ENCODE measurements at places on chromosomes 5 and 9.

GRCh38 chr9:137300567-137301080 lies 1.4 kb downstream of the NRARP start:
- DNase-seq = no peak

DNA sequence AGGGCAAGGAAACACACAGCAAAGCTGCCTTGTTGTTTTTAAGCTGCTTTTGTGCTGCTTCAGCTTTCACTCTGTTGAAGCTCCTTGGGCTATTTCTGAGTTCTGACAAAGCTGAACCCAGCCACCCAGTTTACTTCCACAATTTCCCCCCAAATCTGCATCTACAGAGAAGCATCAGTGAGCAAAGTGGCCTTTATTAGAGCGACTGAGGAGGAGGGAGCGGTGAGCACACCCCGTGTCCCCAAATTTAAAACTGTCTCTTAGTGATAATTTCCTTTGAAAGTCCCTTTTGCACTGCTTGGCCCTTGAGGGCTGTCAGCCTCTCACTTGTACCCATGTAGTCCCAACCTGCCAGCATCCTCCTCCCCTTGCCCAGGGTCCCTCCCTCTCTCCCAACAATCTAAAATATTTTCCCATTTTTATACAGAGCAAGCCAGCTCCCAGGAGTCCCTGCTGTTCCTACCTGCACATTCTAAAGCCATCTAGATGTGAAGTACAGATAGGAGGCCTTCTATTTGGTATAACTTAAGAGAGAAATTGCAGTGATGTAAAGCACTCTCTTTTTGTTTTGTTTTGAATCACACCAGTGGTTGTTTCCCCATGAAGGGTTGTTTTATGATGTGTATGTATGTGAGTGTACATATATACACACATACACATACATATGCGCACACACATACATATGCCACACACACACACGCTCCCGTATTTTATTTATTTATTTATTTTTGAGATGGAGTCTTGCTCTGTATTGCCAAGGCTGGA lies 313.5 kb downstream of the TLE4 start:
- DNase-seq = no peak

DNA sequence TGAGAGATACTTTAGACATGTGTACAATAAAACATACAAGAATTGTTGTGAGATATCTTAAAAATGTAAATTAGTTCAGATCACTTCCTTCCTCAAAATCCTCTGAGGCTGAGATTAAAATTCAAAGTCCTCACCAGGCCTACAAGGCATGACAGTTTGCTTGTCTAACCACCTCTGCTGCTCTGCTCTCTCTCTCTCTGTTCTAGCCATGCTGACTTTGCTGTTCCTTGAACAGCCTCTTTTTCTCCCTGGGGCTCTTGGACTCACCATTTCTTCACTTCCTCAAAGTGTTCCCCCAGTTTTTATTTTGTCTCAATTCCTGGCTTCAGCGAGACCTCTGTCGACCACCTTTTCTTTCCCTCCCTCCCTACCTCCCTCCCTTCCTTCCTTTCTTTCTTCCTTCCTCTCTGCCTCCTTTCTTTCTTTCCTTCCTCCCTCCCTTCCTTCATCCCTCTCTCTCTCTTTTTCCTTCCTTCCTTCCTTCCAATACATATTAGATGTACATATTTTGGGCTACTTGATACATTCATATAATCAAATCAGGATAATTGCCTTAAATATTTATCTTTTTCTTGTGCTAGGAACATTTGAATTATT lies 27.0 kb downstream of the CATSPER3 start:
- DNase-seq = no peak

DNA sequence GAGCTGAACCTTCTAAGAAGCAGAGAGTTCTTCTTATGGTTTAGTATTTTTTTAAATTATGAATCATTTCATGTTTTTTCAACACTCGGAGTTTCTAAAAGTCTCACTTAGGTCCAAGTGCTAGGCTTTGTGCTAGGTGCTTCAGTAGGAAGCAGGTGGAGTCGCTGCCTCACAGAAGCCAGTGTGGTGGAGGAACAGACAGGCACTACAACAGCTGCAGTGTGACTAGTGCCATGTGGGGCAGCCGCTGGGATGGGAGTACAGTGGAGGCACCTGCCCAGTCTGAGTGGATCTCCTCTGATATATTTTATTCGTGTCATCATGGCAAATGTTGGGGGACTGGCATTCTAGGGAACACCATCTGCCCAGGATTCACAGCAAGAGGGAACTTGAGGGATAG lies 15.3 kb downstream of the PCDHGC5 start:
- DNase-seq = no peak

DNA sequence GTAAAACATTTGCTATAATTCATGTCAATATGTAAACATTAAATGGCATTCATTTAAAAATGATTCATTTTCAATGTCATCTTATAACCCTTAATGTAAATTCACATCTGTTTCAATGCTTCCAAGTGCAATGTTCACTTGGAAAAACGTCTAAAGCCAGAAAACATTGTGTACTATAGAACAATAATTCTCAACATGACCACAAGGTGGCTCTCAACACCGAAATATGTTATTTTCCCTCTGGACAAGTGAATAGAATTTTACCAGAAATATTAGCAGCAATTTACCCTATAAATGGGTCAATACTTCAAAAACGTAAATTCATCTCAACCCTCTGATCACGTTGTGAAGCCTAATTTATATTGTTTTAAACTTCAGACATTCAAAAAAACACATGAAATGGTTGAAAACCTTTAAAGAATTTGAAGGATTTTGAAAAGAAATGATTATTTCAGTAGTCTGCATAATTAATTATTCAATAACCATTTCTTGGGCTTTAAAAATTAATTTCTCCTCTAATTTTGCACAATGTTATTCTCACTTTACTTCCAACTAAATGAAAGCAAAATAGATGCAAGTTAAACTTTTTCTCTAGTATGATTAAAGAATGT lies 11.0 kb downstream of the CDH10 start:
- DNase-seq = peak; percentile 41

DNA sequence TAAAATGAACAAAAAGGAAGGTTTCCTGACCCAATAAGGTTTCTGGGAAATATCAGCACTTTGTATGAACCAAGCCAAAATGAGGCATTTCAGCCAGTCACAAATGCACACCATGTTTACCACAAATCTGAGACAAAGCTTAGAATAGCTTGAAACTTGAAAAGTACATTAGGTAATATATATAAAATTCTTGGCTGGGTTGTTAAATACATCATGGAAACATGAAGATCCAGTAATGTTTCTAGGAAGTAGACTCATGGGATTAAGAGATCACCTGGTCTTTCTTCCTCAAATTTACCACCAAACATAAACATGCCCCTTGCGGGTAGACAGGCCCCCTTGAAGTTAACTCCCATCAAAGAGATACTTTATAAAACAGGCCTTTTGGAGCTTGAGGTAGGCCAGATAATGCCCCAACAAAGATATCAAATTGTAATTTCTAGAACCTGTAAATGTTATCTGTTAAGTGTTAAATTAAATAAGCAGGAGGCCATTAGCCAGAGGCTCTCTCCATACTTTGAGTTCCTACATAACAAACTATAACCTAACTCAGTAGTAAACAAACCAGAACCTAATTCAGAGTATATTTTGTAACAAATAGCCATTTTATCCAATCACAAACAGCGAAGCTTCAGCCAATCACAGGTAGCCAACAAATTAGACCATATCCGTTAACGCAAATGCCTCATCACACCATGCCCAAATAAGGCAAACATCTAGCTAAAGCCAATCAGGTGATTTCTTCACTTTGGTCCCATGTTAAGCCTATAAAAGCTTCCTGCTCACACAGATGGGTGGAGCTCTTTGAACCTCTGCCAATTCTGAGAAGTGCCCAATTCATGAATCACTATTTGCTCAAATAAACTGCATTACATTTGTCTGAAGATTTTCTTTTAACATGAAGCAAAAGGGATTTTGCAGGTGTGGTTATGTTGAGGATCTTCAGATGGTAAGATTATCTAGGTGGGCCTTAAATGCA lies 127.9 kb upstream of the TARS1 start:
- DNase-seq = no peak
